NCI-H1417 treated with DMSO at 0.1 percent for 48 hours (cell line): ENCODE measurements at places on chromosomes 1 and 21.

DNA sequence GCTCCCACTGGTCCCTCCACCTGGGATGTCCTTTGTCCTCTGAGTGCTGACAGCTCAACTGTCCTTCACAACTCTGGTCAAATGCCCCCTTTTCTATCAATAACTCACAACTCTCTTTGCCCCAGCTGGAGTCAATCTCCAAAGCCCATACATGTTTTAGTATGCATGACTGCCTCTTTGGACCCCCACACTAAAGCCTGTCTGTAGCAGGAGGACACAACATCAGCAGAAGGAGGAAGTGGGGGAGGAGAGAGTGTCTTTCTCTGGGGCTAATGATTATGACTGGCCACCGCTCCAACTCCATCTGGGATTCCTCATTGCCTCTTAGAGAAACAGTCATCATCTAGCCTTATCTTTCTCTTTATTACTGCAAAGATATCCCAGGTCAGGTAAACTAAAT is 186.6 kb upstream of the FGGY start:
- no peak for DNase-seq

DNA sequence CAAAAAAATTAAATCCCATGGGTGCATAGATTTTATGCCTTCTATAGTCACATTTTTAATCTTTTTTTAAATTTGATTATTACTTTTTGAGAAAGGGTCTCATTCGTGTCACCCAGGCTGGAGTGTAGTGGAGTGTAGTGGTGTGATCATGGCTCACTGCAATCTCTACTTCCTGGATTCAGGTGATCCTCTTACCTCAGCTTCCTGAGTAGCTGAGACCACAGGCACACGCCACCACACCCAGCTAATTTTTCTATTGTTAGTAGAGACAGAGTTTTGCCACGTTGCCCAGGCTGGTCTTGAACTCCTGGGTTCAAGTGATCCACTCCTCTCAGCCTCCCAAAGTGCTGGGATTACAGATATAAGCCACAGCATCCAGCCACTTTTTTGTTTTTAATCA is 10.4 kb downstream of the CBR3 start:
- DNase-seq, result no peak

DNA sequence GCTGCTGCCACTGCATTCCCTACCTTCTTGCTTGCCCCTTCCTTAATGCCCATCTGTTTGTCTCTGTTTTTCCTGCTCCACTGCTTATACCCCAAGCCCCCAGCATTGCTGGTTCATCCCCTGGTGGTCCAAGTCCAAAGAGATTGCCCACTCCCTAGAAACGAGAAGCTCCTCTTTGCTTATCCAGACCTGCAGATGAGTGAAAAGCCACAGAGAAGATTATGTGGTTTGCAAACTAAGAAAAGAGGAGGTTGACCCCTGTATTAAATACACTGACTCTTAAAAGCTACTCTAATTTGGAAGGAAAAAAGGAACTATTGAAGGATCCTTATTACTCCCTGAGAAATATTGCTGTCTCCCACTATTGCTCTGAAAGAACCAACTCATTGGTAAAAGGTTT is 146.8 kb upstream of the RAB4A start:
- DNase-seq, result no peak

GRCh38 chr1:182990413-182991144 is 32.6 kb upstream of the LAMC1 start:
- DNase-seq, result no peak

- DNase-seq, result no peak
Observed at GRCh38 chr1:212309967-212310366, 24.8 kb downstream of the PPP2R5A start.

- no peak for DNase-seq
Observed at GRCh38 chr1:76510672-76511557, 356.4 kb upstream of the ST6GALNAC5 start.

DNA sequence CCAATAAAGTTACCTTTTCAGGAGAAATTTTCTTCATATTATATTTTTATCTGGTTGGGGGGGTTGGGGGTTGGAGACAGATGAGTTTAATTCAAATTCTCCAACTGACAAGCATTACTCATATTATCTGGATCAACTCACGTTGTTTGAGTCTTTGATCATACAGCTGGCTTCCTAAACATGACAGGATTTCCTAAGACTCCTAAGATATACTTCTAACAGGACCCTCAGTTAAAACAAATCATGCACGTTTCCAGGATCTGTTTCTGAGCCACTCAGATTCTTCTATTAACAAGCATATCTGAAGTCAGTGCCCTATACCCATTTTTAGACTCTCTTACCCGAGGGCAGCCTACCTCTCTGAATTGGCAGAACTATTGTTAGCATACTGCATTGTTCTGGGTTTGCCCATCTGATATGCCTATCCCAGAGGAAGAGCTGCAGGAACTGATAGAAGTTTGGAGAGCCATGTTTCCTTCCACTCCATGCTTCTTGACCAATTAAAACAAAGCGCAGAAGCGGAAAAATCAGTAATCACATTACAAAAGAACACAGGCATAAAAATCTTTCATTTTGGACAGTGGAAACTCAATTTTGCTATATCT is 653.9 kb downstream of the LTN1 start:
- no peak for DNase-seq

GRCh38 chr1:168348146-168348709 is 67.6 kb downstream of the TBX19 start:
- DNase-seq, result no peak

DNA sequence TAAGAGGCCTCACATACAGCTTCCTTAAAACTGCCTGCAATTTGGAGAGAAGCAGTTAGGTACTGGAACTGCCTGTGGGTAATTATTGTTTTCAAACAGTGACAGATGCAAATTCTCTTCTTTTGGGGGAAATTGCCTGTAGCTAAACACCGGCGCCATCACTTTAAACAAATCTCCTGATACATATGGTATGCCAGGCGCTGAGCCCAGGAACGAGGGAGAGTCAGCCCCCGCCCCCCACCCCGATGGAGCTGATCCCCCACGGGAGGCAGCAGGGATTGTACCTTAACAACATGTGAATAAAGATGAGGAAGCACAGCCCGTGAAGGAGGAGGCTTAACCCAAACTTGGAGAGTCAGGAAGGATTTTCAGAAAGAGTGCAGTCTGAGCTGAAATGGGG is 7.1 kb downstream of the TMEM51 start:
- DNase-seq, result no peak

DNA sequence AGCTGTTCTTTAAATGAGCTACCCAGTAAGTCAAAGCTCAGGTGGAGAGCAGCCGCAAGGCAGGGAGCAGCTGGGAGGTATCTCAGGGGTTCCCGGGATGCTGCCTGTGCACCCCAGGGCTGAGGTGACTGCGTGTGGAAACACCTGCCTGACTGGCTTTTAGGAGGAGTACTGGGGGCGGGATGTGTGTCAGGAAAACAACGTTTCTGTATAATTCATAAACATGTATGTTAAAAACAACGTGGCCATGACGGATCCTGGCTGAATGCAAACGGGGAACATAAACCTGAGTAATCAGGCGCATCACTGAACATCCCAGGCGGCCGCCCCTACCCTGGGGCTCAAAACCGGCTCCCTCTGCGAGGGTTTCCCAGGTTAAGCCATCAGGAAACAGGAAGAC is 1.5 kb downstream of the C1orf159 start:
- no peak for DNase-seq

DNA sequence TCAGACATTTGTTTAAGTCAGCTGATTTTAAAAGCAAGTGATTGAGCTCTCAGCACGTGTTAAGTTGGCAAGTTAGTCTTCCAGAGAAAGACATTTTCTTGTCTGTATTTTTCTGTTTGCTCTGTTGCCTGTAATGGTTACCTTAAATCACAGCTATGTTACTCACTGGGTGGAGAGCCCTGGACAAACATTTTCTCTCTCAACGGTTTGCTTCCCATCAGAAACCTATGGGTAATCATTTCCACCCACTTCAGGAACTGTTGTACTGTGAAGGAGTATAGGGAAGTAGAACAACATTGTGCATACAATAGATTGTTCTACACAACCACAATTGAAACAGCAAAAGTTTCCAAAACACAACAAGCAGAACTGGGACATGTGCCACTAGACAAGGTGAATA is 113.9 kb upstream of the DPT start:
- DNase-seq, result no peak

- no peak for DNase-seq
Observed at GRCh38 chr1:47911892-47912291, 85.3 kb downstream of the TRABD2B start.

DNA sequence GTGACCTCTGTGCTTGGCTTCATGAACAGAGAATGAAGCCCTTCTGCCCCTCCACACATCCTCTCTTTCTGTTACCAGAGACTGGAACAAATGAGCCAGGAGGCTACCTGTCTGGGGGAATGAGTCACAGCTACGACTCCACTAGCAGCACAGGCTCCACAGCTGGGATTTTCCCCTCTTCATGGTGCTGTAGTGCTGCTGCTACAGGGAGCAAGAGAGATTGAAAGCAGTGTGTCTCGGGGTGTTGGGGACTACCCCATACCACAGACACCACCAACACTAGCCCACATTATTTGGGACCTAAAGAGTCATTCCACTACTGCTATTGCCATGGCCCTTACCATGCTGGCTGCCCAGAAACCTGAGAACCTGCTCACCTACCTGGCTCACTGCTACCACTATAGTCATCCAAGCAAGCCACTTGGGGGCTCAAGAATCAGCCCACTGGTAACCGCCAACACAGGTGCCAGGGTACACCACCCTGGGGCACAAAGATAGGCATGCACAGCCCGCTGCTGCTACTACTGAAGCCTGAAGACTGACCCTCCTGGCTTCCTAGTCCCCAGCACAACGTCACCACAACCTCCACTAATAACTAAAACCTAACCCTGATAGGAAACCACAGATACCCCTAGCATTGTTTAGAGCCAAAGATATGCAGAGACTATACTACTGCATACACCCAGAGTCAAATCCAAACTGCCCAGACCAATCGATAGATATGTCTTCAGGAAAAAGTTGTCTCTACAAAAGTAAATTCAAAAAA is 17.7 kb downstream of the CD1E start:
- DNase-seq, result no peak

DNA sequence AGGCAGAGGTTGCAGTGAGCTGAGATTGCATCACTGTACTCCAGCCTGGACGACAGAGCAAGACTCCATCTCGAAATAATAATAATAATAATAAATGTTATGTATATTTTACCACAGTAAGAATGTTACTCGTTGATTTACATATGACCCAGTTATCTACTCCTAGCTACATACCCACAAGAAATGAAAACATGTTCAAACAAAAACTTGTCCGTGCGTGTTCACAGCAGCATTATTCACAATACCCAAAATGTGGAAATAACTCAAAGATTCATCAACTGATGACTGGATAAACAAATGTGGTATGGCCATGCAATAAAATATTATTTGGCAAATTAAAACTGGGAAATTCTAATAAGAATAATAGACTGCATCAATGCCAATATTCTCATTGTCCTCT is 31.7 kb upstream of the ENSA start:
- no peak for DNase-seq

GRCh38 chr1:227924168-227924832 is 23.4 kb downstream of the WNT9A start:
- DNase-seq, result no peak

- no peak for DNase-seq
Observed at GRCh38 chr1:112614460-112615065, 4.4 kb downstream of the ST7L start.

DNA sequence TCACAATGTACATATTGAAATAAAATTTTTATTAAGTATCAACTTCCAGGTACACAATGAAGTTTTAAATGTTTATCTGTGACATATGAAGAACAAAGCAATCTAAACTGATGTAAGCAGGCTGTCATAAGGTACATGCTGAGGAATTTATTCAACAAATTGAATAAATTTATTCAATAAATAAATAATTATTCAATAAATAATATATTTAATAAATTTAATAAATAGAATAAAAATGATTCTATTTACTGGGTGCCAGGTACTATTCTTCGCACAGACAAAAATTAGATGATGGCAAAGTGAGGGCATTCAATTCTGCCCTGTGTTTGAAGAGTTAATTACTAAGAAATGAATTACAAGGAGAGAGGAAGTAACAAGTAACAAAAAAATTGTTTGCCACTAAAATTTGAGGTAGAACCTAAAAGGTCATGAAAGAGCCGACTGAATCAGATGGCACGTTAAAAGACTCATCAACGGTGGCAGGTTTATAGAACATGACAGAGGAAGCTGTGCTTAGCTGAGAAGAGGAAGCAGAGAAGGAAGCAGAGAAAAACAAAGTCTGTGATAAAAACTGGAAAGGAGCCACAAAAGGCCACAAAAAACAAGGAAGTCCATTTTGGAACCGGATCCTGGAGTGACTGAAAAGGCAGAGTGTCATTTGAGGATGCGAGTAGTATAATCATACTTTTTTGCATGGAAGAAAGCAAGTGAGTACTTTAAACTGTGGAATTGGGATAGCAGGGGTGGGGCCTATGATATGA is 2.2 kb upstream of the USP24 start:
- no peak for DNase-seq

GRCh38 chr1:9406111-9406510 is 113.4 kb downstream of the SPSB1 start:
- DNase-seq, result no peak

GRCh38 chr1:170696591-170697290 is 32.8 kb downstream of the PRRX1 start:
- no peak for DNase-seq

- no peak for DNase-seq
Observed at GRCh38 chr1:85581802-85582686, 1.5 kb downstream of the CCN1 start.

DNA sequence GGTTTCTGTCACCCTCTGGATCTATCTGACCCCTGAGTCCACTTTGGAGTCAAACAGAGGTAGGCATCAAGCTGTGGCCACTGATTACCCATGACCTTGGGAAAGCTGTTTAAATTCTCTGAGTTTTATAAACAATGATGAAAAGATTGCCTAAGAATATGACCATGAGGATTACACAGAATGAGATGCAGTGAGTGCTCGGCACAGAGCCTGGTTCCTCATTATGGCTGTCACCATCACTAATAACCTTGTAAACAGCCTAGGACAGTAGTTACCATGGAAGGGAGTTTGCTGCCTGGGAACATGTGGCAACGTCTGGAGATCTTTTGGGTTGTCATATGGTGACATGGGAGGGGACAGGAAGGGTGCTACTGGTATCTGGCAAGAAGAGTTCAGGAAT is 248.3 kb upstream of the KAZN start:
- no peak for DNase-seq

DNA sequence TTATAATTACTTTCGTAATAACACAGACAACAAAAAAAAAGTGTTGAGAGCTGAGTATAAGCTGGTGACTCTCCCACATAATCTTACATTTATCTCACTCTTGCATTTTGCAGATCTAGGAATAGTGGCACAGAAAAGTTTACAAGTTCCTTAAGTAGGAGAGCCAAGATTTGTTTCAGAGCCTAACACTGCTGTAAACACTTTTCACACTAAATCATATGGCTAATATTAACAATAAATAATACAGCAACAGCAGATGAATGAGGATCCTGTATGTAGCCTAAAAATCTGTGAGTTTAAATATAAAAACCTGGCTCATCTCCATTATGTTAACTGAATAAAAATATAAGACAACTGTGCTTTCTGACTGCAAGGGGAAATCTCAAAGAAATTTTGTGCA is 846.5 kb upstream of the ADAMTS5 start:
- no peak for DNase-seq

- no peak for DNase-seq
Observed at GRCh38 chr1:55623311-55623710, 408.1 kb upstream of the USP24 start.
